ENCODE measurements at places on chromosomes 4 and X. TPM values are rescaled to one million over a fixed set of nuclear protein-coding genes. Genes with fewer than 3 reads are reported as not detected.

The TKTL2 gene
- not detected for polyA plus RNA-seq

The SULT1B1 gene
- polyA plus RNA-seq = 0.38 TPM

The XKRX gene
- polyA plus RNA-seq = not detected

The IL2RG gene
- polyA plus RNA-seq = 1.4 TPM

The GPRASP2 gene
- polyA plus RNA-seq = 7.4 TPM

The NPNT gene
- polyA plus RNA-seq = 76.1 TPM

The SPIN2A gene
- polyA plus RNA-seq = not detected

The AMMECR1 gene
- polyA plus RNA-seq = 0.92 TPM

The FRAS1 gene
- not detected for polyA plus RNA-seq

The TCEAL7 gene
- 6.7 TPM for polyA plus RNA-seq

The MUC7 gene
- not detected for polyA plus RNA-seq

The DNAAF6 gene
- polyA plus RNA-seq = not detected

The RTL5 gene
- 6.5 TPM for polyA plus RNA-seq

The KIAA1210 gene
- not detected for polyA plus RNA-seq

The CFAP99 gene
- polyA plus RNA-seq = not detected

The DCTD gene
- polyA plus RNA-seq = 65.1 TPM

The MSL3 gene
- polyA plus RNA-seq = 36.4 TPM

The TNIP3 gene
- 0.88 TPM for polyA plus RNA-seq

The ADH1B gene
- polyA plus RNA-seq = 4,880 TPM

The ADH1A gene
- polyA plus RNA-seq = 1.6 TPM

The IL9R gene
- polyA plus RNA-seq = not detected

The TMEM255A gene
- not detected for polyA plus RNA-seq

The EDA2R gene
- polyA plus RNA-seq = 7.2 TPM

The TEX13D gene
- not detected for polyA plus RNA-seq

The RBMXL3 gene
- polyA plus RNA-seq = not detected

The SYTL5 gene
- 0.18 TPM for polyA plus RNA-seq

Data from aorta (tissue), 5 donors.